ENCODE measurements at places on chromosomes 1 and 21.

DNA sequence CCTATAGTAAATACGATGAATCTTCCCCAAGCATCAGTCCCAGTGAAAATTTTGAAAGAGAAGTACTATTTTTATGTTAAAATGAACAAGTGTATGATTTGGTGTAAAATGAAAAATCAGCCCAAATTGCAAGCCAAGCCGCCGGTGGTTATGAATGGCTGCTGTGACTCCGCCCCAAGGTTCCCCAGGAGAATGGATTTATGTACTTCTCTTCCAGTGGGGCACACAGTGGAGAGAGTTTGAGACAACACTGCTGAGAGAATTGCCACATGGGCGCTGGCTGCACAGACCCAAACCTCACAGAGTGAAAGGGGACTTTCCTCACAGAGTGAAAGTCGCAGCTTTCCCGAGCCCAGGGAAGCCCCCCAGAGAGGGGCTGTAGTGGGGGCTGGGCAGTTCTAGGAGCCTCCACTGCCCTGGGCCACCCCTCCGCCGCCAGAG, 24.0 kb downstream of the CDK18 start:
- DNase-seq = no peak

- DNase-seq = no peak
Observed at GRCh38 chr1:100512803-100513352, 25.1 kb upstream of the GPR88 start.

DNA sequence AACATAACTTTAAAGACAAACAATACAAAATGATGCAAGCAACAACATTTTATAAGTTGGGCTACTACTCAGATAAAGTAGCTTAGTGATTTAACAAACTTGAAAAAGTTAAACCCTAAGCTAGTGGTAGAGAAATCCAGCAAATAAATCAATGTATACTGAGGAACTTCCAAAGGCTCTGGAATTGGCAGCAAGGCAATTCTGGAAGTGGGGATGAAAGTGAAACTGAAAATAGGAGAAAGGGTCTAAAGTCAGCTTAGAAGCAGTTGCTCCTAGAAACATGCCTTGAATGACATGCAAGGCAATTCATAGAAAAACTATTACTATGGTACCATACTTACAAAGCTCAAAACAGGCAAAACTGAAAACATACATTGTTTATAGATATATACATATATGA, 90.0 kb upstream of the CAMK1G start:
- DNase-seq = no peak

DNA sequence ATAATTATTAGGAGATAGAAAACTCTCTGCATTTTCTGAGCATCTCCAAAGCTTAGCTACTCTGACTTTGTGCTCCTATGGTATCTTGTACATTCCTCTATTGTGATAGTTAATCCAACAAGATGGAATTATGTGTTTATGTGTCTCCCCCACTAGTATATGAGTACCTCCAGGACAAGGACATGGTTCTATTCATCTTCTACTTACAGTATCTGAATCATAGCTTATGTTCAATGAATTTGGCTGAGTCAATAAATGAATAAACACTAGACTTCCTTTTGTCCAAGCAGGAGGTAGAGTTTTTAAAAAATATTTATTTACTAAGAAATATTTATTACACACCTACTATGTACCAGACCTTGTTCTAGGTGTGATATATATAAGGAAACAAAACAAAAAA, 18.4 kb upstream of the CTH start:
- DNase-seq = no peak

DNA sequence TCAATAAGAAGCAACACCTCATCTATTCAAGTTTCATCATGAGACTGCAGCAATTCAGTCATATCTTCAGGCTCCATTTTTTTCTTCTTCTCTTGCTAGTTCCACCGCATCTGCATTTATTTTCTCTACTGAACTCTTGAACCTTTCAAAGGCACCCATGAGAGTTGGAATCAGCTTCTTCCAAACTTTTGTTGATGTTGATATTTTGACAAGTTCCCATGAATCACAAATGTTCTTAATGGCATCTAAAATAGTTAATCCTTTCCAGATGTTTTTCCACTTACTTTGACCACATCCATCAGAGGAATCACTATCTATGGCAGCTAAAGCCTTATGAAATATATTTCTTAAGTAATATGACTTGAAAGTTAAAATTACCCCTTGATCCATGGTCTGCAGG, 434.3 kb downstream of the GPATCH2 start:
- DNase-seq = no peak

GRCh38 chr1:246069581-246069980, 437.5 kb downstream of the SMYD3 start:
- DNase-seq = no peak

GRCh38 chr21:41507521-41508414, at the start of gene TMPRSS2:
TMPRSS2 (minus strand) TSS chr21:41508158; CDS start chr21:41498133, 10,025 bp downstream.
- no peak for DNase-seq

GRCh38 chr1:65539266-65540131, 119.0 kb downstream of the LEPR start:
- DNase-seq = no peak

GRCh38 chr1:234601301-234602017, 8.5 kb downstream of the IRF2BP2 start:
- DNase-seq = no peak

DNA sequence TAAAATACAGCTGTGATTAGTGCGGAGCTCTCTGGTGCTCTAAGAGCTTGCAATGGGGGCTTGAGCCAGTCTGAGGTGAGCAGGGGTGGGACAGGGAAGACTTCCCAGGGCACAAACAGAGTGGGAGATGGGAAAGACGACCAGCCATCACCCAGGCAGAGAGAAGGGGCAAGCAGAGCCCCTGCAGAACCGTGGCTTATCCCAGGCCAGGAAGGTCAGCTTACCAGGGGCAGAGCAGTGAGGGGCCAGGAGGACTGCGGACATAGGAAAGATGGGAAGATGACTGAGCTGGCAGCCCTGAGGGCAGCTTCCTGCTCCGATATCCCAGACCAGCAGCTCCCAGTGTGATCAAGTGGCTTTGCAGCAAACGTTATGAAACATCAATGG, 55.4 kb upstream of the IFFO2 start:
- no peak for DNase-seq

DNA sequence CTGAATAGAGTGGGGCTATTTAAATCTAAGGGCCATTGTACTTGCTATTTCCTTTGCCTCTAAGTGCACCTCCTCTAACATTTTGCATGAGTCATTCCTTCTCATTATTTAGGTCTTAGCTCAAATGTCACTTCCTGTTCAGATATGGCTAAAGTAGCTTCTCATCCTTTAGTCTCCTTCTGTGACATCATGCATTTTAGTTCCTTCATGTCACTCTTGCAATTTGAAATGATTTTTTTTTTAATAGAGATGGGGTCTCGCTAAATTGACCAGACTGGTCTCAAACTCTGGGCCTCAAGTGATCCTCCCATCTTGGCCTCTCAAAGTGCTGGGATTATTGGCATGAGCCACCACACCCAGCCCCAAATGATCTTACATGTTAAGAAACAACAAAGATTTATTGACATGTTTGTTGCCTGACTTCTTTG, 6.6 kb downstream of the TBX19 start:
- DNase-seq = no peak

Measured in NCI-H524 (cell line).